SK-MEL-5 (cell line): ENCODE measurements at places on chromosomes 5 and 9.

DNA sequence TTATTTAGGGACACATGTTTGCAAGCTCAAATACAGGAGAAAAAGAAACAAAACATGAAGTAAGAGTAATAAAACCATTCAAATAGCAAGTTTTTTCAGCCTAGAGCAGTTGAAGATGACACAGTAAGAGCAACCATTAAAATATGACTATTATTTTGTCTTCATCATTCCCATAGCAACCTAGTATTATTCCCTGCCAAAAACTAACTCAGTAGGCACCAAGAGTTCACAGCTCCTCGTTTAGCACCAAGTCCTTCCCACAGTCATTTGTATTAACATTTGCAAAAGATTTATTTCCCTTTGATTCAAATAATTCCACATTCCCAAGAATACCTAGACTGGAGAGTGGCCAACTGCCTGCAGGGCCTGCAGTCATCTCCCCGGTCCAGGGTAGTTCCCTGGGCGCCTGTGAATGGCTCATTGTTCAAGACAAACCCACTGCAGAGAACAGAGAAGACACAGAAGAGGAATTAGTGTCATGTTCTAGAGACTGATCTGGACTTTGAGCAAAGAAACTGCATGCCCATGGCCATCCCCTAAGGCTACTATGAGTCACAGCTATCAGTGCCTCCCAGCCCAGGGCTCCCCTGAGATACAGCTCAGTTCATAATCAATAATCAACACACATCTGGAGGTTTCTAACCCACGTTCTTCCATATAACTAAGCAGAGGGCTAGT is 139.1 kb upstream of the MAP3K1 start:
- peak; percentile 96 for DNase-seq

DNA sequence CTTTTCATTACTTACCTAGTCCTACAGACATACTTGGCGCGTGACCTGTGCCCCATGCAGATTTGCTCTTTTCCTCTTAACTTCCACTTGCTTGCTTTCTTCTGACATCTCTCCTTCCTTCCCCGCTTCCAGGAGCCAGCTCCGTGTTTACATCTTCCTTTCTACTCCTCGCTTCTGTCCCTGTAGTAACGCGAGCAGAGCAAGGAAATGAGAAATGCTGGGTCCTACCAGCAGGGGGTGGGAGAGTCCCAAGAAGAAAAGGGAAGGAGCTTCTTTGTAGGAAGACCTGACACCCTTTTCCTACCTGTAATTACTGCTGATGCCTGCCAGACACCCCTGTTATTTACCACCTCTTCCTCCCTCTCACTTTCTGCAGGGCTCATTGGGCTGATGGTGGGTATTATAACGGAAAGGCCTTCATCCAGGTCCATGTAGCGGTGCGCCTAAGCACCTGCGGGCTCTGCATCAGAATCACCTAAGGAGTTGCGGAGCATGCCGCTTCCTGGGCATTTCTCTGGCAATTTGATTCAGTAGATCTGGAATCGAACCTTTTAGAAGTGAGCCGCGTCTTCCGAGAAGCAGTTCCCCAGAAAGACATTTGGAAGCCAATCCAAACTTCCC is 1260.8 kb upstream of the WWC1 start:
- peak; percentile 50 for DNase-seq

- peak; percentile 73 for DNase-seq
Observed at GRCh38 chr5:15598294-15598902, 98.4 kb downstream of the FBXL7 start.

DNA sequence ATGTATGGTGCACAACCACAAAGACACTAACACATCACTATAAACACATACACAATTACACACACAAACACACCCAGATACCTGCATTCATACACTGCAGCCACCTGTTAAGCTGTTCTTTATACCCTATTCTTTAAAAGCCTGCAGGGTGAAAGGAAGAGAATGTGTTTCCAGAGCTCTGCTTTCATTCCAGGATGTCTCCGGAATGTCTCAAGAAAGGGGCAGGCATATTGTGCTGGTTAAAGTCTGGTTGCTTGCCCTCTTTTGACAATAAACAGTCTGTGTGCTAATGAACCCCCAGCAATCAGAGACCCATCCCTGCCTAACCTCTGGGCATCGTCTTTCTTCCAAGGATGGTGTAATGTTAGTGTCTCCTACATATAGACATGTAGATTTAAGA is 181.6 kb downstream of the EPB41L4A start:
- no peak for DNase-seq

GRCh38 chr9:114214686-114215414 is 59.5 kb downstream of the COL27A1 start:
- DNase-seq = no peak
